Breast epithelium (tissue), 4 donors: ENCODE measurements at places on chromosomes 12 and 14. TPM values are rescaled to one million over a fixed set of nuclear protein-coding genes. Genes with fewer than 3 reads are reported as not detected.

DNA sequence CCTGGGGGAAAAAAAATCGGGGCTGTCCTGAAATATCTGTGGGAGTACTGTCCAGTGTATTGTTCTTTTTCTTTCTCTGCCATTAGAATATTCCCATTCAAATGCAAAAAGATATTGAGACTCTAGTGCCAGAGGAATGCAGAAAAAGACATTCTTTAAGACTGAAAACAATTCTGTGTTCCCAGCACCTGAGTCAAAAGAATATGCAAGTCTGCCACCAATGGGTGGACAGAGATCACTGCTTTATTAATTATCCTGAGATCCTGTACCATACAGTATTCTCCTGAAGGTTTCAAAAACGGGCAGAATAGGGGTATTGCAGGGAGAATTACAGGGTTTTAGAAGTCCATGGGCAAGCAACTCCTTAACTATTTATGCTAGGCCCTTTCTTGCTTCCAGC is 361.8 kb downstream of the C12orf50 start:
- no peak for DNase-seq

DNA sequence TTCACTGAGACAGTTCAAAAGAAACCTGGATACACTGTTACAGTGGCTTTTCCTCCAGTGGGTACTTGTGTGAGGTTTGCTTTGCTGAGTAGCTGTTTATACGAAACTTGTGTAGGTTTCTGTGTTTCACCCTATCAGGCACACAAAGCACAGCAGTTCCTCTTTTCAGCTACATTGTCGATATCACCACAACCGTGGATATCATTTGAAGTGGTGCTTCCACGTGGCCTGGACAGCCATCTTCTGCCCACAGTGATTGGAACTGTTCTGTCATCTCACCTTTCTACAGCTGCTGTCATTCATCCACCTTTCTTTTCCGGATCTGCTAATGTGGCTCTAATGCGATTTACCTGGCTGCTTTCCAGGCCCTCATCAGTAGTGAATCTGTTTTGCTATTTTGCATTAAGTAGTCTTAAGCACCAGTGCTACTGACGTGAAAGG is 368.8 kb downstream of the SYT1 start:
- DNase-seq: no peak

- DNase-seq: no peak
Observed at GRCh38 chr12:64545081-64545382, 65.3 kb upstream of the RASSF3 start.

- DNase-seq: no peak
Observed at GRCh38 chr12:100795174-100795799, 711 bp downstream of the ANO4 start.

Gene PMCH
- total RNA-seq: not detected

Gene LALBA
- total RNA-seq: not detected

Gene MSRB3
- 51.8 TPM for total RNA-seq

Gene SERPINA4
- total RNA-seq: not detected

Gene DENND5B
- 16.0 TPM for total RNA-seq
